Right cardiac atrium (tissue), 5 donors: ENCODE measurements at places on chromosomes 2 and 18.

- DNase-seq = no peak
Observed at GRCh38 chr2:176457481-176457880, 188.2 kb downstream of the MTX2 start.

GRCh38 chr2:173064151-173064805, 11.4 kb upstream of the MAP3K20 start:
- DNase-seq = no peak

GRCh38 chr2:239245107-239245506, 155.7 kb downstream of the HDAC4 start:
- no peak for DNase-seq

DNA sequence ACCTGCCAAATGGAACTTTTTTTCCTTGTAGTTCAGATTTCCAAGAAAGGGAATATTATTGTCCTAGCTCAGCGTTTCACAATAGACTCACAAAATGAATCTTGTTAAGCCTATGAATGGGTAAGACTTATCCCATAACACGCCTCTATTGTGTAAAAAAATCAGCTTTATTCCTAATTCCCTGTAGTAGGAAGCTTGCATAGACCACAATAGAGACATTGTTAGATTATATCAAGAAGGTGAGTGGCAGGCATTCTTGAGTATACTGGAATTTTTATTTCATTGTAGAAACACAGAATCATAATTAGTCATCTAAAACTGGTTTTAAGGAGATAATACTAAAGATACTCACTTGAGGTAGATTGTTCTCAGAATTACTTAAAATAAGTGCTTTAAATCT, 46.5 kb upstream of the SLC30A6 start:
- DNase-seq = no peak

- no peak for DNase-seq
Observed at GRCh38 chr18:41829647-41830516, 125.2 kb upstream of the PIK3C3 start.

- peak; percentile 67 for DNase-seq
Observed at GRCh38 chr2:97728091-97728731, 14.8 kb downstream of the ZAP70 start.

- no peak for DNase-seq
Observed at GRCh38 chr2:115946891-115947290, 1504.5 kb downstream of the DPP10 start.

DNA sequence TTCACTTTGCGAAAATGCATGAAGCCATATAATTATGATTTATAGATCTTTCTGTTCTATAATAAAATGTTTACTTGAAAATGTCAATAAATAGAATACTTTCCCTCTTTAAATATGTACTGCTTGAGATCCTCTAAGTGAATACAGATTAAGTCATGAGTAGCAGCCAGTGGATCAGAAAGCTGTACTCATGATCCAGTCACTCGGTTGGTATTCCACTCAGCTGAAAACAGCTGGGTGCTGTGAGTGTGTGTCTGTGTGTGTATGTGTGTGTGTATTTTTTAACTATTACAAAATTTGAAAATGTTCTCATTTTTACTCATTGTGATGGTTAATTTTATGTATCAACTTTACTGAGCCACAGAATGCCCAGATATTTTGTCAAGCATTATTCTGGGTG, 141.6 kb upstream of the CYP26B1 start:
- no peak for DNase-seq

GRCh38 chr2:72150157-72150860, 2.6 kb upstream of the CYP26B1 start:
- DNase-seq = peak; percentile 84

GRCh38 chr2:177029501-177029900, 183.1 kb upstream of the HNRNPA3 start:
- no peak for DNase-seq

- DNase-seq = no peak
Observed at GRCh38 chr2:127320067-127320466, 26.1 kb upstream of the ERCC3 start.

- no peak for DNase-seq
Observed at GRCh38 chr2:45890819-45891218, 239.3 kb downstream of the PRKCE start.

GRCh38 chr2:96207073-96207773, 1.4 kb downstream of the STARD7 start:
- DNase-seq = no peak

DNA sequence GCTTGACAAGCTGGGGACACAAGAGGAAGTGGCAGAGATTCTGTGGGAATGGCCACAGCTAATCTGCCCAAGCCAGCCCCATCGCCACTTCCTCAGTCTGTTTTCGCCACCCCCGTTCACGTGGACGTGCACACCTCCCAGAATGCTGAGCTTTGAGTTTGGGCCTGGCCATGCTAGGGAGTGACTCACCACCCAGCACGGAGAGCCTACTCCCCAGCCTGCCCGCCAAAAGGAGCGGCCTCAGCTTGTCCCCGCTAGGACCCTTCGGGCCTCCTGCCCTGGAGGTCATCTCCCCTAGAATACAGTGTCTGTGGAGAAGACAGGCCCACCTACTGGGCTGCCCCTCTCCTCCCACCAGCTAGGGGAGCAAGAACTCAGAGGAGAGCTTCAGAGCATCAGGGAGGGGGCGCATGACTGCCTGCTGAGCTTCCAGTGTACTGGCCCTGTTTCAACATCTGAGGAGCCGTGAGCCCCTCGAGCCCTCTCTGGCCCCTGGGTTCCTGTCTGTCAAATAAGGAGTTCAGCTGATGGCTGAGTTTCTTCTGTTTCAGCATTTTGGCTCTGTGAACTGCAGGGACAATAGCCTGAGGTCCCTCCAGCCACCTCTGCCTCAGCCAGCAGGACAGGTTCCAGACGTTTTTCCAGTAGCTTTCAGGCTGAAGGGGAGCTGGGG, 5.1 kb downstream of the SLC35F6 start:
- DNase-seq = peak; percentile 93

DNA sequence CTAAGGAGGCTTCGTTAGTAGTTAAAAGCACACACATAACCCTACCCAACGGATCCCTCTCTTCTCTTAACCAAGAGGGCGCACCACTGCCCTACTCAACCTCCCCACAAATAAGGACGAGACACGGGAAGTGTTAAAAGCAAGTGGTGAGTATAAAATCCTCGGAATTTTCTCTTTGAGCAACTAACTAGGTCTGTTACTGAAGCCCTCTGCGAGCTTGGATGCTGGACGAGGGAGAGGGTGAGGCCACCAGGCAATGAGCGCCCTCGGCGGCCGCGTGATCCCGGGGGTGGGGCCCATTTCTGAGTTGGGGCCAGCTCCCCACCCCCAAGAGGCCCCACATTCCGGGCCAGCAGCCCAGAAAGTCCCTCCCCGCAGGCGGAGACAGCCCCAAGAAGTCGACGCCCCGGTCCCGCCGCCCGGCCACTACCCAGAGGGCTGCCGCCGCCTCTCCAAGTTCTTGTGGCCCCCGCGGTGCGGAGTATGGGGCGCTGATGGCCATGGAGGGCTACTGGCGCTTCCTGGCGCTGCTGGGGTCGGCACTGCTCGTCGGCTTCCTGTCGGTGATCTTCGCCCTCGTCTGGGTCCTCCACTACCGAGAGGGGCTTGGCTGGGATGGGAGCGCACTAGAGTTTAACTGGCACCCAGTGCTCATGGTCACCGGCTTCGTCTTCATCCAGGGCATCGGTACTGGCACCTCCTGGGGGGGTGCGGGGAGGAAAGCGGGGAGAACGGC, at the start of gene CYBRD1:
CYBRD1 (plus strand) TSS at position 423 of the 736 bp plus-strand sequence; CDS start at position 495, 72 bp downstream.
- peak; percentile 91 for DNase-seq

DNA sequence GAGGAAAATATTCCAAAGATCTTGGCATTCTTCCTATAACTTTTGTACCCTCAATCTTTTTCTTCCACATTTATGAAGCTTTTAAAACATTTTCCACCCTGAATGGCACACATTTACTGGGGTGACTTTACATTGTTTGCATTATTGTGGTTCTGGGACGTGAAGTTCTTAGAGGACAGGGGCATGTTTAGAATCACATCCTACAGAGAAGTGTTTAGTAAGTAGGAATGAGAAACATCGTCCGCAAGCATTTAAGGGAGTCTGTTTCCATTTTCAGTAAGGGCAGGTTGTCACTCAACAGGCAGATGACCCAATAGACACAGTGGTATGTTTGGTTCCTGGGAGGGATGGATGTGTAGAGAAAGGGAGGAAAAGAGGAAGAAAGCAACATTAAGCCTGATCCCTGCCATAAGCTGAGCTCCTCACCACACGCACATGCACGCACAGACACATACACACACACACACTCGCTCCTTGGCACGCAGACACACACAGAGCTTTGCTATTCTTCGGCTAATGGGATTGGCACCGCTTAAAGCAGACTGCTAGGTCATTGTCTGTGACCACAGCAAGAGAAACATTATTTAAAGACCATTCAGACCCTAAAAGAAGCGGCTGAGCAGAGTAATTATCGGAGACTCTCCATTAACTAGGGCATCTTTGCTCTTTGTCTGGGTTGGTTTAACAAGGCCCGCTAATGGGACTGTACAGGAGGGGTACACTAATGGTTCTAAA, 14.2 kb upstream of the PLEKHM3 start:
- DNase-seq = no peak

DNA sequence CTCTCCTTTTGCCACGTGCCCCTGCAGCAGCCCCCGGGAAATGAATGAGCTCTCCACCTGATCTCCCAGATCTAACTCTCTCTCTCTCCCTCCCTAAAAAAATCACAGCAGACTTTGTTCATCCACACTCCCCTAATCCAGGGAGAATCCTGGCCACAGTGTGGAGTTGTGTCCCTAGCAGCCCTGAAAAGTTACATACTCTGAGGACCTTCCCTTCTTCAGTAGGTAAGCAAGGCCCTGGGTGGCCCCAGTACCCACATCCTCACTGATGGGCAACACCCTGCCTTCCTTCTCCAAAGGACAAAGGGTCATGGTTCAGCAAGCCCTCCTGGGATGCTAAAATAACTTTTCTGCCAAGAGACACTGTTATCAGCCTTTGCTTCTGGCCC, 76.9 kb upstream of the GLI2 start:
- DNase-seq = no peak

DNA sequence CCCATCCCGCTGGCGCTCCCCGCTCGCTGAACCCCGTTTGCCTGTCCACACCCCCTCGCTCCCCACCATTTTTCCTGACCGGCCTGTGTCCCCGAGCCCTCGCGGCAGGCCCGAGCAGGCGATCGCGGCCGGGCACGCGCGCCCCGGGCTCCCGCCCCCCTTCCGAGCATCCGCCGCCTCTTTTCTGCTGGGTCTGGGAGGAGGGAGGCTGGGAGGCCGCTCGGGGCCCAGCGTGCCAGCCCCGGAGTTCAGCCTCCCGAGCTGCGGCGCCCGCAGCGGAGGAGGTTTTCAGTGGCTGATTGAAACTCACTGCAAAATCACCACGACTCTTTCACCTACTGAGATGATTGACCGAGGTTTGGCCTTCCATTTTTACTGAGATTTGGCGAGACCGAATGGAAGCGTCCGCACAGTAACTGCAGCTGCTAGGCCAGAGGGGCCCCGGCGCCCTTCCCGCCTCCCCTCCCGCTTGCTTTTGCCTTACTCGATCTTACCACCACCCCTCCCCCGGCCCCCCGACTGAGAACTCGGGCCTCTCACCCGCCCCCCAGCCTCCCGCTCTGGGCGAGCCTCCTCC, 4.8 kb downstream of the SOX11 start:
- no peak for DNase-seq

DNA sequence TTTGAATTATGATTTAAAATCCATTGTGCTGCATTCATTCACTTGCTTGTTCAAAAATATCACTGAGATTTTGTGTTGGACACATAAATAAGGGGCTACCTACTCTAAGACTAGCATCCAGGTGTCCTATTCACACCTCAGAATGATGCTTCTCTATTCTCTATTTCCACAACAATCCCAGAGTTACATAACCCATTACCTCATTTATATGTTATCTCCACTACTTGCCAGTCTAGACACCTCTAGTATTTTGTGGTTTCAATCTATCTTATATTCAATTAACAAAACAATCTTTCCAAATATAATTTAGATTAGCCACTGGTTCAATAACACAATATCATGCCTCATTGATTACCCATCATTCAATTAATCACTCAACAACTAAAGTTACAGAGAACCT, 409.8 kb downstream of the NCKAP5 start:
- DNase-seq = no peak

GRCh38 chr2:150769421-150769820, 282.0 kb upstream of the RND3 start:
- DNase-seq = no peak

DNA sequence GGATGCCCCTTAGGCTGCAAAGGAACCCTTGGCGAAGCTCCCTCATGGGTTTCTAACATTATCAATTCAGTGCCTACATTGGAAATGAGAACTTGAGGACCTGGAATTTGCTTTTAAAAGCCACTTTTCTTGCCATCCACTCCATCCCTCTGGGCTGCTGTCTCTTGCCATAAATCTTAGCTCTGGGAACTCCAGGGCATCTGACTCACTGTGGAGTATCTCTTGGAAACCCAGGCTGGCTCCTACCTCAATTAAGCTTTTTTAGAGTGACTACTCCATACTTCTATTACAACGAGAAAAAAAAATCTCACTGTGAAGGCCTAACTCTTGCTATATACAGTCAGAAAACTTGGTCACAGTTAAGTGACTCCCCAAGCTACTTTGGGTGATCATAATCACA, 227.2 kb upstream of the SETBP1 start:
- no peak for DNase-seq

- no peak for DNase-seq
Observed at GRCh38 chr18:24868311-24868710, 407.9 kb downstream of the HRH4 start.

DNA sequence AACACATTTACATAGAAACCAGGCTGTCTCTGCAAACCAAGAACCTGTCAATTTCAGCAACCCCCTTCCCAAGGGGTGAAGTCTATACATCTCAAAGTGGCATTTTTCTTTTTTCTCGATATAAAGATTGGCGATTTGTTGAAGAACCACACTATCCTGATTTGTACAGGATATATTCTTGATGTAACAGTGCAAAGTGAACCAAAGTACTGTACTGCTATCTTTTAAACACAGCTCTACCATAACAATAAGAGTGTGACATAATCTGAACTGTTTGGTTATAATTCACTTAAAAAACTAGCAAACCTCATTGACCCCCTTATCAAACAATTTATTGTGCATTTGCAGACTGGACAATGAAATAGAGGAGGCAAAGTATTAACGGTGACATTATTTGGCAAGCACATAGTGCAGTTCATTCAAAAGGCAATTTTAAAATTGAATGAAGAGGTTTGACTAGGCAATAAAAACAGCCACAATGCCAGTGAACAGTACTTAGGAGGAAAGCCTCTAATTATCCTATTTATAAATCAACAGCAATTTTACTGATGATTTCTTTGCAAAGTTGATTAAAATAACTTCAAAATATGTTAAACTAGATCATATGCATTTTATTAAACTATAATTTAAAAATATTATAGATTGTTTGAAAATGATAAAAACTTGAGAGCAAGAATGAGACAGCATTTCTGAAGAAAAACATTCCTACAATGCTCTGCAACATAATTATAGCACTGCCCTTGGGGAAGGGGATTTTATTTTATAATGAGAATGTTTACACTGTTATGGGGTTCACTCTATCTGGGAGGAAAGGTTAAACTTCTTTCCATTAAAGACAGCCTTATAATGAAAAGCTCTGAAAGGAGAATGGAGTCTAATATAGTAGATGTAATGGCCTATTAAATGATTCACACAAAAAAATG, 440.9 kb downstream of the ZEB2 start:
- no peak for DNase-seq
